ENCODE measurements at places on chromosomes 12 and 14. TPM values are rescaled to one million over a fixed set of nuclear protein-coding genes. Genes with fewer than 3 reads are reported as not detected.

The C12orf75 gene
- 1.1 TPM for total RNA-seq

The CNTN1 gene
- total RNA-seq, result 0.11 TPM

The PSMB5 gene
- 118 TPM for total RNA-seq

The ACADS gene
- 93.8 TPM for total RNA-seq

The STYK1 gene
- not detected for total RNA-seq

The KCNJ8 gene
- total RNA-seq, result 51.3 TPM

The GYS2 gene
- total RNA-seq, result not detected

The SYCP3 gene
- total RNA-seq, result not detected

The ARPC3 gene
- 84.5 TPM for total RNA-seq

The GLIPR1L1 gene
- total RNA-seq, result not detected

The TAS2R50 gene
- total RNA-seq, result 0.47 TPM
